Posterior cingulate gyrus (tissue), 11 donors: ENCODE measurements at places on chromosomes 2 and 18.

- no peak for DNase-seq
These were observed 102.2 kb downstream of the ARHGEF33 start for GRCh38 chr2:38991899-38992298.

DNA sequence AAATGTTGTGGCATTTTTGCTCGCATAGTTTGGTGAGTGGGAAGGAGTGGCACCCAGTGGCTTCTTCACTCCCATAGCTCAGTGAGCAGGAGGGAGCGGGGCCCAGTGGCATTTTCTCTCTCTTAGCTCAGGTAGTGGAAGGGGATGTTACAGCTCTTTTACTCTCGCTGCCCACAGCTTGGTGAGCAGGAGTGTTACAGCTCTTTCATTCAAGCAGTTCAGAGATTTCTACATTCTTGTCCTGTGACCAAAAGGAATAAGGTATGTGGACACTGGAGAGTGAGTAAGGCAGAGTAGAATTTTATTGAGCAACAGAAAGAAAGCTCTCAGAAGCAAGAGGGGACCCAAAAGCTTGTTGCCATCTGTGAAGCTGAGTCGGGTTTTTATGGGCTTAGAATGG is 192.4 kb downstream of the SPAG16 start:
- DNase-seq = no peak

- DNase-seq = no peak
These were observed 1641.9 kb upstream of the PIK3C3 start for GRCh38 chr18:40313030-40313642.

DNA sequence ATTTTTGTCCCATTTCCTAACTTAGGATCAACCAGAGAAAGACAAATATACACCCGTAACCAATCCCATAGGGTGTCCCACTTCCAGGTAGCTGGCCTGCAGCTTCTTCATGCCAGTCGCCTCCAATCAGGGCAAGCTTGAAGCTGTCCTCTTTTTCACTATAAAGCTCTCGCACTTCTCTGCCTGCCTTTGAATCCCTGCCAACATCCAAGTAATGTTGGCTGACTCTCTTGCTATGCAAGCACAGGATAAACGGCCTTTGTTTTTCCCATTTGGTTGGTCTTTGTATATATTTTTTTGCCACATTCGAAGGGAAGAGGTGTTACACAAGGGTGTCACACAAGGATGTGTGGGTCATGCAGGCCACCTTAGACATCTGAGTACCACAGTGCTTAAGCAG is 388.8 kb downstream of the CBLN2 start:
- DNase-seq = no peak
